GM12878 (cell line): ENCODE measurements at places on chromosomes 5 and 9.

GRCh38 chr9:127837346-127837745, 17.1 kb downstream of the ENG start:
- no peak for DNase-seq

DNA sequence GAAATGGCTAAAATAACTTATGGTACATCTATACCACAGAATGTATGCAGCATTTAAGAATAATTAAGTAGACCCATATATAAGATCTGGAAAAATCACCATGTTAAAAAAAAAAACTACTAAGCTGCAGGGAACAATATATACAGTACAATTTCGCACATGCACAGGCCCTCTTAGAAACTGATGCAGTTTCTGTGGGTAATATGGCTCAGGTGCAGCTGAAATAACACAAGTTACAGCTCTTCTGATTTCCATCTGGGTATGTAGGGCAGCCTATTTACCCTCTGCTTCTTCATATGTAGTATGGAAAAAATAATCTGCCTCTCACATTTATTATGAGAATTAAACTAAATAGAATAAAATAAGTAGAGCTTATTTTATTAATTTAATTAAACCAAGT, 82.9 kb downstream of the YIPF5 start:
- DNase-seq = no peak

- DNase-seq = no peak
Observed at GRCh38 chr5:73312872-73313510, 135.6 kb downstream of the FOXD1 start.

DNA sequence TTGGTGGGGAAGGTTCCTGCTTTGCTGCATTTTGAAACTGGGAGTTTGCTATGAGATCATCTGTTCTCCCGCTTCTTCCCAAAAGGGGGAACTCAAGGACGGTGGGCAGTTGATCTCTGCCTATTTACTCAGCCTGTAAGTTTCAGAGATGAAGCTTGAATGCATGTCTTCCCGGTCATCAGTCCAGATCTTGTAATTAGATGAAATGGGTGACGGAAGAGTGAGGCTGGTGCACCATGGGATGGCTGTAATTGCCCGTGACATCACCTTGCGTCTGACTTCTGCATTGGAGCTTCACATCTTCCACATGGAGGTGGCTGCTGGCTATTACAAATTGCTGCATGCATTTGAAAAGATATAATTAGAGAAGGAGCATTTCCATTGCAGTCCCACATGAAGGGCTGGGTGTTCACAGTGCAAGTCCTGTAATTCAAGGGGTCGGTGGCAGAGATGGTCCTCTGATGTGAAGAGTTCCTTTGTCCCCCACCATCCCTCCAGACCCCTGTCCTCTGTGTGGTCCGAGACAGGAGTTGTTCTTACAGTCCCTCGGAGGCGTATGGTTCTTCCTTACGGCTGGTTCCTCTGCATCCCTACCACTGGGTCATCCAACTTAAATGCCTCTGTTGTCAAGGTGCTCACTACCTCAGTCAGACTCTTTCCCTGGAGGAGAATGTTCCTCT, 72.9 kb downstream of the ZNF618 start:
- no peak for DNase-seq

GRCh38 chr9:118686959-118687358, 682.3 kb downstream of the BRINP1 start:
- DNase-seq = no peak

DNA sequence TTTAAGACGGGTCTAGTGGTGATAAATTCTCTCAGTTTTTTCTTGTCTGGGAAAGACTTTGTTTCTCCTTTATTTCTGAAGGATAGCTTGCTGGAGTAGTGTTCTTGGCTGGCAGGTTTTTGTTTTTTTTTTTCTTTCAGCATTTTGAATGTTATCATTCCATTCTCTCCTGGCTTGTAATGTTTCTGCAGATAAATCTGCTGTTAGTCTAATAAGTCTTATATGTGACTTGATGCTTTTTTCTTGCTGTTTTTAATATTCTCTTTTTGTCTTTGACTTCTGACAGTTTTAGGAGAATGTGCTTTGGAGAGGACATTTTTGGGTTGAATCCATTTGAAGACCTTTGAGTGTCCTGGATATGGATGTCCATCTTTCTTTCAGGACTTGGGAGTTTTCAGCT, 16.0 kb downstream of the HSD17B4 start:
- DNase-seq = no peak

- DNase-seq = no peak
Observed at GRCh38 chr5:64347309-64347708, 158.5 kb upstream of the RGS7BP start.

- DNase-seq = no peak
Observed at GRCh38 chr9:126304971-126305320, 21.7 kb upstream of the MVB12B start.

- DNase-seq = peak; percentile 76
Observed at GRCh38 chr9:131237931-131238401, 38.3 kb downstream of the FAM78A start.

DNA sequence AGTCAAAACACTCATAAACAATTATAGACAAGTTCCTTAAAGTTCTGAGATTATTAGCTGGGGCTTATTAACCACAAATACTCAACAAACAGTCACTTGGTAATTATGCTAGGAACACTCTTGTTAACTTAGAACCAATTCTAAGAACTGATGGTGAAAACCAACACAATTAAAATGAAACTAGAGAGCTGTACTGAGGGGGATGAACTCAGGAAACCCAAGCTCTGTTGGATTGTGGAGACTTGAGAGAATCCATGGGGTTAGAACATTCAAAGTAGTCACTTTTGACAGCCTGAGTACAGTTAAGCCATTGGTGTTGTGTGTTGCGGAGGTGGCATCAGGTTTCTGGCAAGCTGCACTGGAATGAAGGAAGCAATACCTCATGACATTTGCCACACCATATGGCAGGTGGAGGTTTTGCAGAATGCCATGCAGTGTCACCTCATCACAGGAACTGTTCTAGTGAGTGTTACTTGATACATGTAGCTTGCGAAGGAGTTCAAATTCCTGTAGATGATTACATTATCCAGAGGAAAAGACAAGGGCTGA, 480.9 kb upstream of the CD180 start:
- no peak for DNase-seq

- DNase-seq = no peak
Observed at GRCh38 chr5:25974451-25974850, 1063.9 kb downstream of the CDH9 start.

DNA sequence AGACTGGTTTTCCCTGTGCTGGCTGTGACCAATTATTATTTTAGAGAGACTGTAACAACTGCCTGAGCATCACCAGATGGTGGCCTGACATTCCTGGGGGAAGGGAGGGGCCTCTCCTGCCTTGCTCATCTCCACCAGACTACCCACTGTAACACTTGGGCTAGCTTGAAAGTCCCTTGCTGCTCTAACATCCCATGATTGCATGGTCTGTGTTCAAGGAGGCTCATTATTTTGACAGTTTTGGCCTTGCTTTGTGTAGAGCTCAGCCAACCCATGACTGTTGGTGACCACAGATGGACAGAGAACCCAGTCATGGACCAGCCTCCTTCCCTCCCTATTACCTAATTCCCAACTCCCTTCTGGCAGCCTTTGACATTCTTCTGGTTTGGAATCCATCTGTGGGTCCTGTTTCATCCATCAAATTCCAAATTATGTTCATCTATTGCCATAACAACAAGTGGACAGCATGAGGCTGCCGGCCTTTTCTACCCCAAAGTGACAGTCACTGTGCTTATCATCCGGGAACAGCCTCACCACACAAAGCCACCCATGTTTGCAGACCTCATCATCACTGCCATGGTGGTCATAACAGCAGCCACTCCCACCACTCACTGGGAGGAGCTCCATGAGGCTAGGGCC, 49.0 kb upstream of the ICE1 start:
- no peak for DNase-seq

DNA sequence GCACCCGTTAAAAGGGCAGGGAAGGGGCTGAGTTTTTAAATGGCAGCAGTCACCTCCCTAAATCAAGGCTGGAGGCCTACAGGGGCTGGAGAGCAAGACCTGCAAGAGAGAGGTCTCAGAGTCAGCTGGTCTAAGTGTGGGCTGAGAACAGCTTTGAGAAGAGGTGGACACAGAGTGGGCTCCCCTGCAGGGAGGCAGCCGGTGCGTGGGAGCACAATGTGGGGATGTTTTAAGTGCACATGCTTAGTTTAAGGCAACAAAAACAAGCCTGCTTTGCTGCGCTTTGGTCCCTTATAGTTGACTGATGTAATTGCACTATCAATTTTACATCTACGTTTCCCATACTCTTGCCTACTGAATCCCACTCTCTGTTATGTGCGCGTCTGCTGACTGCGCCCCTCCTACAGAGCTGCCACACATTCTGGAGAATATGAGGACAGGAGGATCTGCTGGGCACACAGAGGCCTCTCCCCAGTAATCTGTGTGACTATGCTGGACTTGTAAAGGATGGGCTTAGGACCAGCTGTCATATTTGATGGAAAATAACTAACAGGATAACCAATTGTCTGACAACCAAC, 62.0 kb upstream of the ICE1 start:
- DNase-seq = no peak

DNA sequence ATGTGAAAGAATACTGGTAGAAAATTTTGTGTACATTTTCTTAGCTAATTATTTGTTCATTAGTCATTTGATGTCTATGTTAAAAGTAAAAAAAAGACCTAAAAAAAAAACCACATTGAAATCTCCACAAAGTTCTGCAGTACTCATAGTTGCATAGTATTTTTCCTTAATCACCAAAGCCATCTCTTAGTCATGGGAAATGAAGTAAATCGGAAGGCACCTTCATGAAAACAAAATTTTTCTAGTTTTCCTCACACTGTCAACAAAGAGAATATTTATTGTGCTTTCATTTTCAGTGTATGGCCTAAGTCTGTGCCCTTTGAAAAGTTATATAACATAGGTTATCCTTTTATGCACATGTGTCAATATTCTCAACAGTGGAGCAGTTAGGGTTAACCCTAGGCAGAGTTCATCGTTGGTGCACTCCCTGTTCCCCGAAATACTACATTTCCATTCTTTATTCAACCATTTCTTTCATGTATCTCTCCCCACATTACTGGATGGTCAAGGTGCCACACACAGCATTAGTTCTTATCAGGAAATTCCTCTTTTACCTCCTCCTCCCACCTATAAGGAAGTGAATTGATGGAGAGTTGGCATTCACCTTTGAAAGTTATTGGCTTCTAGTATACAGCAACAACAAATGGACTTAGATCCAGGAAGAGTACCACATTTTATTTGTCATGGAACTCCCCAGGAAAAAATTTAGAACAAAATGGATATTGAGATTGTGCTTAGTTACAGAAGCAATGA, 93.1 kb downstream of the NUDT12 start:
- no peak for DNase-seq

GRCh38 chr5:124104821-124105220, 592.8 kb downstream of the CSNK1G3 start:
- no peak for DNase-seq

DNA sequence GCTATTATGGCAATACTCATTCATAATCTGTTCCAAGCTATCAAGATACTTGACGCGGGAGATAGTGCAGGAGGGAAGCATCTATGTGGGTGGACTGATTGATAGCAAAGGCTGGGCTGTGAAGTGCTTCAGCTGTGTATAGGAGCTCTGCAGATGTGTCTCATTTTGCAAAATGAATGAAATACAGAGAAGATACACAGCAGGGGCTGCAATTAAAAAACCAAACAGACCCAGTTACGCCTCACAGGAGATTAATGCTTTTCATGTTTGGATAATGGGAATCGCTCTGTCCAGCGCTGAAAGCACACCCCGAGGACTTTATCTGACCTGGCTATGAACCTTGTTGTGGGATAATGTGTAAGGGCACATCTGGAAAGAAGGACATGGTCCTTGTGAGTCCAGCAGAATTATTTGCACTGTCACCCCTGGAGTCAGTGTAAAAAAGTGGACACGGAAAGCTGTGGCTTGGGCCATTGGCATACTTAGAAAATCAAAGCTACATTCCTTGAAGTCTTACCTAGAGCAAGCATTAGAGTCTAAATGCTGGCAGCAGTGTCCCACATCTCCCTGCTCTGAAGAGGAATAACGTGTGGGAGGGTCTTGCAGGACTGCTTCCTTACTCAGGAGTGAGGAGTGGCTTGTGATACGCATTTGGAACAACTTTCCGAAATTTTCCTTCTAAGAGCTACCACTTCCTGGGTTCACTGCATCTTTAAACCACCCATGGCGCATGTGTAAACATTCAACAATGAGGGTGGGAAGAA, 2.6 kb downstream of the SH3RF2 start:
- no peak for DNase-seq

DNA sequence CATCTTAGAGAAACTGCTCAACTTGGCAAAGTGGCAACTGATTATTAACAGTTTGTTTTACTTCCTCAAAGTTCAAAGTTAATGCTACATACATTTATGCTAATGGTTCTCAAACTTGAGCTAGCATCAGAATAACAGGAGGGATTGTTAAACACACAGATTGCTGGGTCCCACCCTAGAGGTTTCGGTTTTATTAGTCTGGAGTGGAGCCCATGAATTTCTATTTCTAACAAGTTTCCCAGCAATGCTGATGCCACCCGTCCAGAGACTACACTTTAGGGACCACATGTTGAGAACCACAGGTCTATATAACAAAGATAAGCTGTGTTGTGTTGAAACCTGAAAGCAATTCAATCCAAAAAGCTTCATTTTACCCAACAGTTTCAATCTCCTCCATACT, 95.3 kb downstream of the FBXW11 start:
- DNase-seq = no peak

DNA sequence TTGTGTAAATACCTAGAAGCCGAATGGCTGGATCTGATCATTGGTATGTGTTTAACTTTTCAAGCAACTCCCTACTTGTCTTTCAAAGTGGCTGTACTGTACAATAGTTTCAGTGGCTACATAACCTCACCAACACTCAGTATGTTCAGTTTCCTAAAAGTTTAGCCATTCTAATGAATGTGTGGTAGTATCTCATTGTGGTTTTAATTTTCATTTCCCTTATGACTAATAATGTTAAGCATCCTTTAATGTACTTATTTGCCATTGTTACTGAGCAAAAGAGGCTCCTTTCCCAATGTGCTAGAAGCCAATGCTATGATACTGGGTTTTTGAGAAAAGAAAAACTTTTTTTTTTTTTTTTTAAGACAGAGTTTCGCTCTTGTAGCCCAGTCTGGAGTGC, 27.8 kb upstream of the ALDOB start:
- no peak for DNase-seq

GRCh38 chr9:105054491-105054890, 126.5 kb upstream of the ABCA1 start:
- no peak for DNase-seq

DNA sequence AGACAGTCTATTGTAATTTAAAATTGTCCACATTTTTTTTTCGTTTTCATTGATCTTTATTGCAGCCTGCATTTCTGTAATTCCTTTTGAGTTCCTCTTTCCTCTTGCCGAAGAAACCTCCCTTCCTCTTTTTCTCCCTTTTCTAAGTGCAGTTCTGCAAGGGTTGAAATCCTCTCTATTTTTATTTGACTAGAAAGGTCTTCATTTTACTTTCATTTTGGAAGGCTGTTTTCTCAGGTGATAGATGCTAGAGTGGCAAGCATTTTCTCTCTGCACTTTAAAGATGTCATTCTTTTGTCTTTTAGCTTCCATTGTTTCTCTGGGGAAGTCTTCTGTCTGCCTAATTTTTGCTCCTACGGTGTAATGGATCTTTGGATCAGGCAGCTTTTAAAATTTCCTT, 248.5 kb downstream of the SMARCA2 start:
- no peak for DNase-seq

GRCh38 chr5:31221001-31221400, 27.5 kb downstream of the CDH6 start:
- no peak for DNase-seq
